ENCODE measurements at places on chromosomes 3 and 15.

GRCh38 chr3:161890147-161890625 is 393.6 kb downstream of the OTOL1 start:
- peak; percentile 96 for DNase-seq

DNA sequence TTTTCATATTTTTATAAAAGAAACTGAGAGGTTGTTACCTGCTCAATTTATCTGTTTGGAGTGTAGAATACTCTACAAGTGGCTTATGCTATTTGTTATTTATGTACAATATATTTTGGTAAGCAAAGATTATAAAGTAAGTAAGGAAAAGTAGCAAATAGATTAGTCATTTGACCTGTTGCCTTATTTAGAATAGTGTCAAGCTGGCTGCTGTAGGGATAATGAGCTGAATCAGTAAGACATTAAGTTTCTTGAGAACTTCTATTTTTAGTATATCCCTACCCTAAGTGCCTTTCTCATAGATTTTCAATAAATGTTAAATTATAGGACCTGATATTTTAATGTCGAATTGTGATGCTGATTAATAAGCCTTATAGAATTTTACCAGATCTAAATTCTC is 37.2 kb downstream of the ECT2 start:
- DNase-seq, result peak; percentile 16

GRCh38 chr15:52308446-52309153 is 13.0 kb upstream of the MYO5C start:
- no peak for DNase-seq

DNA sequence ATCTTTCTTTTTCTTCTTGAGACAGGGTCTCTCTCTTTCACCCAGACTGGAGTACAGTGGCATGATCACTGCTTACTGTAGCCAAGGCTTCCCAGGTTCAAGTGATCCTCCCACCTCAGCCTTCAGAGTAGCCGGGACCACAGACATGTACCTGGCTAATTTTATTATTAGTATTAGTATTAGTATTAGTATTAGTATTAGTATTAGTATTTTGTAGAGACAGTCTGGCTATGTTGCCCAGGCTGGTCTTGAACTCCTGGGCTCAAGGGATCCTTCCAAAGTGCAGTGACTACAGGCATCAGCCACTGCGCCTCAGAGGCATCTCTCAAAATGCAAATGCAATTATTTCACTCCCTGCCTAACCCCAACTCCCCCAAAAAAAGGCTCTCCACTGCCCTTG is 1.7 kb downstream of the KIF7 start:
- no peak for DNase-seq

- no peak for DNase-seq
These were observed 142.0 kb upstream of the UBE2E1 start for GRCh38 chr3:23663661-23664186.

- no peak for DNase-seq
These were observed 175.7 kb upstream of the MDFIC2 start for GRCh38 chr3:70488131-70488530.
